RCC 7860 (cell line): ENCODE measurements at places on chromosomes 3 and 15.

DNA sequence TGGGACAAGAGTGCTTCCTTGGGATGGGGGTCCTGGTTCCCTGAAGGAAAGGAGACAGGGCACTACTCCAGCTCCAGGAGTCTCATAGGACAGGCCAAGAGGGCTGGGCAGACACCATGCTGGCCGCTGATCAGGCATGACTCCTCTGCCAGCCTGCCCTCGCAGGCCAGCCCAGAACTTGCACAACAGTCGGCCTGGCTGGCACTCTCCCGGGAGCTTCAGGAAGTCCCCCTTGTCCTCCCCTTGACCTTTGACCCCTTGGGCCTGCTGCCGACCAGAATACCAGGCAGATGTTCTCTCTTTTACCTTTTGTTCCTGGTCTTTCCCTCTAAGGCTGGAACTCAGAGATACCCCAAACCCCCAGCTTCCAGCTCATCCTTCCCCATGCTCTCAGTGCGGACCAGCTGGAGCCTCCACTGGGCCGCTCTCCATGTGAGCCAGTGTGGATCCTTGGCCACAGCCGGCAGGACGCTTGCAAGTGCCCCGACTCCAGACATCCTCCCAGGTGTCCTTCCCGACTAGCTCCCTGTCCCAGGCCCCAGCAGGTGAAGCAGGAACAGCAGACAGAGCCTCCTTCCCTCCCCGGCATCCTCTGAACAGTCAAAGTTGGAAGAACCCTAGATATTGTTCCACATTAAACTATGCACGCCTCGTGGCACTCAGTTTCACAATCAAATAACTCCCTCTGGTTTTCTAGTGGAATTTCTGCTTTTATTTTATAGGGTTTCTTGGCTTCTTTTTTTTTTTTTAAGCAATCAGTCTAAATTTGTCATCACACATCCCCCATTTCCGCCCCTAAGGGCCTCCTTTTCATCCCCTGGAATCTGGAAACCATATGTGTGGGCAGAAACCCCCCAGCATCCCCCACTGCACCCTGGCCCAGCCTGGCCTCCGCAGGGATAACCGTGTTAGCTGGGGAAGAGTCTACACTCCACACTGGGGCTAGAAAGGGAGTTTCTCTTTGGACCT, 15.7 kb downstream of the VPS18 start:
- DNase-seq = no peak

DNA sequence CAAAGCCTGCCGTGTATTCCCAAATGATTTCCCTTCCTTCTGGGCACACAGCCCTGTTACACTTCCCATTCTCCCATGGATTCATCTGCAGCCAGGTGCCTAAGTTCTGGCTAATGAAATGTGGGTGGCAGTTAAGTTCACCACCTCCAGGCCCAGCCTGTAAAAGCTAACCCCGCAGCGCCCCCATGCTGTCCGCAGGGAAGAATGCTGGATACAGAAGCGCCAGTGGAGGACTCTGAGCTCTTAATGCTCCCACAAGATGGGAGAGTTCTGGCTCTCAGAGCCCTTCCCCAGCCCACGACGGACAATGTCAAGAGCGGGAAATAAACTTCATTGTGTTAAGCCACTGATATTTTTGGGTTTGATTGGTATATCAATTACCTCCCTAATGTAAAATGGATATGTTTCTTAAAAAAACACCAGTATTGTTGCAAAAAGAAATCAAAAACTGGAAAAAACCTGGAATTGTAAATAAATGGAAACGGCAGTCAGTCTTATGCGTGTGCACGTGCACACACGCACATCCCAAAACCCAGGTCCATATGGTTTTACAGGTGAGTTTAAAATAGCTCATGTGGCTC, 37.7 kb upstream of the FGD5 start:
- peak; percentile 13 for DNase-seq

GRCh38 chr3:159751752-159752151, 236.9 kb upstream of the IL12A start:
- no peak for DNase-seq

- DNase-seq = no peak
Measured at GRCh38 chr3:157373783-157374182, 62.9 kb upstream of the PTX3 start.

GRCh38 chr3:59300733-59301132, 250.9 kb upstream of the CFAP20DC start:
- DNase-seq = no peak

DNA sequence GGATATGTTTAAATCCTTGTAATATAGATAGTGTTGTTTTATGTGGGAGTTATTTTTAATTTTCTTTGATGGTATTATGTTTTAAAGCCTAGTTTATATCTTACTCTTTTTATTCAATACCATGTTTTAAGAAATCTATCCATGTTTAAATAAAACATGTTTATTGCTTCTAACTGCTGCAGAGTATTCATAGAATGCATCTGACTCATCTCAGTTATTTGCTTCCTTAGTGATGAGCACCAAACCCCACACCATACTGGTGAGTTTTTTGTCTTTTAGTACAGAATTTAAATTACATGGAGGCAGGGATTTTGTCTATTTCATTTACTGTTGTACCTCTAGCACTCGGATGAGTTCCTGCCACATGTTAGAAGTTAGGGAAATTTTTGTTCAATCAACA, 209.2 kb downstream of the NSUN3 start:
- DNase-seq = no peak

- DNase-seq = no peak
Measured at GRCh38 chr15:28889346-28889745, 3.6 kb downstream of the APBA2 start.

DNA sequence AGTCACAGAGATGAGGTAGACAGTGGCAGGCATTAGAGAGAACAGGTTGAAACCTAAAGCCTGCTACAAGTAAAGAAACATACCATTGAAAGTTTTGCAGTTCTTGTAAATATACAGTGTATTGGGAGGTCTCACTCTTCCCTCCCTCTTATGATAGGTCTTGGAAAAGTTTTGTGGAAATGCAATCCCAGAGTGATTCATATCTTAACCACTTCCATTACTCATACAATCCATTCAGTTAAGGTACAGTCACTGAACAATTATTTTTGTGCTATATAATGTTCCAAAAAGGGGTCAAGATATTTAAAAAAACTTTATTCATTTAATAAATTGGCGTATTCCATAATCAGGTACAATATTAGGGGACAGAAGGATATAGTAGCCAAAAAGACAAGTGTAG, 737.7 kb upstream of the ALCAM start:
- peak; percentile 76 for DNase-seq

- DNase-seq = no peak
Measured at GRCh38 chr3:16126634-16127033, 47.8 kb upstream of the GALNT15 start.

DNA sequence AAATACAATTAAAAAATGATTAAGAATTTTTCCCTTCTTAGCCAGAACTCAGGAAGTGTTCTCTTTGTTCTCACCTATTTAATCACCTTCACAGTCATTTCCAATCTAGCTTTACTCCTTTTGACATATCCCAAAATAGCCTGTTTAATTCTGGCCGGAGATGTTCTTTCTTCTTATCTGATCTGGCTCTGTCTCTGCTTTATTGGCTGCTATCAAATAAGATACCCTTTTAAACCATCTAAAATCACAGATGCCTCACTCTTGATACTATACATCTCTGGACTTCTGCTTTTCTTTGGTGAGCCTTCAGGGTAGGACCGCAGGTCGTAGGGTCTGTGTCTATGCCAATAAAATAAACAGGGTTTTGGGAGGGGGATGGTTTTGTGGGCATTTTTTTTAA, 319.2 kb upstream of the SEMA6D start:
- no peak for DNase-seq

DNA sequence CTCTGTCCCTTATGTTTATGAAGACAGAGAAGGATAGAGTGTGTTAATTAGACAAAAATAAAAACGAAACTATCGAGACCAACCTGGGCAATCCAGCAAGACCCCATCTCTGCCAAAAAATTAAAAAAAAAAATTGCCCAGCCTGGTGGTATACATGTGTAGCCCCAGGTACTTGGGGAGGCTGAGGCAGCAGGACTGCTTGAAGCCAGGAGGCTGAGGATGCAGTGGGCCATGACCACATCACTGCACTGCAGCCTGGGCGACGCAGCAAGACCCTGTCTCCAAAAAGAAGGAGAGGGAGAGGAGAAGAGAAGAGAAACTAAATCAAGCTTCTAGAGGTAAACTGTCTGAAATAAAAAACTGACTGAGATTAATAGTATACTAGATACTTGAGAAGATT, 32.1 kb downstream of the DLG1 start:
- no peak for DNase-seq

GRCh38 chr3:149532489-149533180, 58.1 kb downstream of the TM4SF4 start:
- DNase-seq = no peak

GRCh38 chr3:44353355-44353924, 14.9 kb downstream of the TCAIM start:
- DNase-seq = no peak

GRCh38 chr15:43314171-43314570, 16.2 kb downstream of the LCMT2 start:
- peak; percentile 12 for DNase-seq

DNA sequence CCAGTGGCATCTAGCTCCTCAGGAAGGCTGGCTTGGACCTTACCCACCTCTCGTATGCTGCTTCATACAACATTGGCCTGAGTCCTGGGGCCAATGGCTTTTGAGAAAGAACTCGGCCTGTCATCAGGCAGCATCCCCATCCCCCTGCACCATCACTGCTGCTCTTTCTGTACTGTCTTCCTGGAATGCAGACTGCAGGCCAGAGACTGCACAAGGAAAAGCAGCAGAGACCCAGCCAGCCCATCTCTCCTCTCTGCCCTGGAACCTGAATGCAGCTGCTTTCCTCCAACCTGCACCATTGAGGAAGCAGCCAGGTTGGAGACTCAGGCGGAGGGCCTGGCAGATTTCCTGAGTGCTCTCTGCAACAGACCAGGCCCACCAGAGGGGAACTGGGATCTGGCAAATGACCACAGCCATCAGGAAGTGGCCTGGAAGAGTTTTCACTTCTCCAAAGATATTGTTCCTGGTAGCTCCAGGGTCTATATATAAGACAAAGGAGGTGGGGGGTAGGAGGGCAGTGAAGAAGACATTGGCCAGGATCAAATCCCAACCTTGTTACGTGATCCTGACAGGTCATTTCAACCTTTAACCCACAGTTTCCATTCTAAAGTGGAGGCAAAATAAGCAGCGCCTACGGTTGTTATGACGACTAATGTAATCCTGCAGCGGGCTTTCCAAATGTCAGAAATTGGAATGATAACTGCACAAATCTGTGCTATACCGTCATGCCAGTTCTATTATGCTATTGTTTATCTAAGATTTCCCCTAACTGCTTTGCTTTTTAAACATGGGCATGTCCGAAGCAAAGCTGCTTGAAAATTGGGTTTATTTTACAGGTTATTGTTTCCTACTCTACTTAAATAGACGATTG, 24.4 kb upstream of the RAB7A start:
- DNase-seq = no peak

- no peak for DNase-seq
Measured at GRCh38 chr3:121152573-121152972, 244.6 kb downstream of the STXBP5L start.

DNA sequence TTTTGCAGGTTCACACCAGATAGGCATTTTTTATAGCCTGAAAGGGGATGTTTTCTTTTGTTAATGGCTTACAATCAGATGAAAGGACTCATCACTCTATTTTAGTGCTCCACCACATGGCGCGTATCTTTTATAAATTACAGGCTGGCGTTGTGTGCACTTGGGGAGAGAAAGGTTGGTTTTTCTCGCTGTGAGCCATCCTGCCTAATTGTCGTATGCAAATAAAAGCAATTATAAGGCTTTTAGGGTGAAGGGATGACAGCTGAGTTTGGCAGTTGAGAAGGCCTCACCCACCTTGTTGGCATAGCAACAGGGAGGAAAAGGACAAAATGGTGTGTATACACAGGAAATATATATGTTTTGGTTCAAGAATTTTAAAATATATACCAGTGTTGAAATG, 268.0 kb downstream of the NR2F2 start:
- no peak for DNase-seq

GRCh38 chr3:100732435-100732834, 23.1 kb downstream of the TFG start:
- DNase-seq = no peak

- DNase-seq = peak; percentile 78
Measured at GRCh38 chr3:111712294-111713167, 117.4 kb upstream of the ZBED2 start.

DNA sequence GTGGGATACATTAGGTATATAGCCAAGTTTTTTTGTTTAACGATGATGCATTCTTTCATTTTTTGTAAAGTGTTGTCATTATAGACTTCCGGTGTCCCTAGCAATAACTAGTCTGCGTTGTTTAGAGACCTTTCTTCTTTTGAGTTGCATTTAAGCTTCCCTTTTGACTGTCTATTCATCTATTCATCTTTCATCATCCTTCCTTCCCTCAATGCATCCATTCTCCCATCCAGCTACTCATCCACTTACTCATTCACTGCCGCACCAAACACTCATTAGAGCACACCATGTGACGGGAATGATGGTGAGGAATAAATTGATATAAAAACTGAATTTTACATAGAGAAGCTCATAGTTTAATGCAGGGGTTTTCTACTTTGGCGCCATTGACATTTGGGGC, 32.9 kb downstream of the OR4F15 start:
- no peak for DNase-seq

DNA sequence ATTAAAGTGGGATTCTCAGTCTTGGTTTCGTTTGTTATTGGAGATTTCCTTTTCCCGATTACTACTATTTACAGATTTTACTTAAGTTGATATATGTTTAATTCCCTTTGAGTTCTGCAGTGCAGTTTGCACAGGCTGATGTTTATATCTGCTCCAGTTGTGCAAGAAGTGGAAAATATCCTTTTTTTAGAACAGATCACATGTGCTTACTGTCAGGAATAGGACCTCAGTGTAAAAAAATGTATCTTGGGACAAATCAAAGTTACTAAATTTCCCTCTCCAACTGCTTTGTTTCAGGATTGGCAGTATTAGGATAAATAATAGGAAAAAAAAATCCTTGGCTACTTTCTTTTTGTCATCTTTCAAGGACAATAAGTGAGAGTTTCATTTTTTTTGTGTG, 6.9 kb downstream of the MITF start:
- DNase-seq = no peak

GRCh38 chr3:190581041-190581541, 67.2 kb downstream of the IL1RAP start:
- DNase-seq = peak; percentile 6

DNA sequence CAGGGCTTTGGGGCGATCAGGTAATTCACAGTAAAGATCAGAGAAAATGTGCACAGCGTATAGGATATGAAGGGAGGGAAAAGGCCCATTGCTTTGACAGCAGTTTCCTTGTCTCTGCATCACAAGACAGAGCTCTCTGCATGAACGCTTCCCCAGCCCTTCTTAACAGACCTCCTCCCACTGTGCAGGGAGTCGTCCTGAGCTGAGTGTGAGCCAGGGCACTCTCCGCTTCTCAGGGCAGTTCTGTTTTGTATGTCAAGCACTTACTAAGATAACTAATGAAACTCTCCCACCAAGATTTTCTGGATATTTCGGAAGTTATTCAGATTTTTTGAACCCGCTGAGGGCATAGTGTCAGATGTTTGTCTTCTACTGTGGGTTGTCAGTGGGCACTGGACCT, 105.8 kb upstream of the C15orf61 start:
- DNase-seq = peak; percentile 17

GRCh38 chr3:9130345-9131305, 118.8 kb downstream of the SRGAP3 start:
- DNase-seq = no peak
